ENCODE measurements at places on chromosomes 3 and 15. TPM values are rescaled to one million over a fixed set of nuclear protein-coding genes. Genes with fewer than 3 reads are reported as not detected.

PDIA5 gene
- total RNA-seq, result 21.3 TPM

CTXND1 gene
- 0.11 TPM for total RNA-seq

TP63 gene
- not detected for total RNA-seq

THBS1 gene
- 725 TPM for total RNA-seq

DYNC1LI1 gene
- 22.1 TPM for total RNA-seq

SKOR1 gene
- total RNA-seq, result not detected

EFCC1 gene
- 3.6 TPM for total RNA-seq

NR2E3 gene
- not detected for total RNA-seq

EPHA6 gene
- not detected for total RNA-seq

- H3K4me1 ChIP-seq, result peaks cover 11% of the 10 kb centered on the region
- H3K4me3 ChIP-seq, result peak overlapping the region; percentile 94
- H3K36me3 ChIP-seq, result no peaks in the 10 kb centered on the region
- H3K27me3 ChIP-seq, result no peaks in the 10 kb centered on the region
Observed at GRCh38 chr3:107525644-107526305, 3.0 kb downstream of the BBX start.

DNA sequence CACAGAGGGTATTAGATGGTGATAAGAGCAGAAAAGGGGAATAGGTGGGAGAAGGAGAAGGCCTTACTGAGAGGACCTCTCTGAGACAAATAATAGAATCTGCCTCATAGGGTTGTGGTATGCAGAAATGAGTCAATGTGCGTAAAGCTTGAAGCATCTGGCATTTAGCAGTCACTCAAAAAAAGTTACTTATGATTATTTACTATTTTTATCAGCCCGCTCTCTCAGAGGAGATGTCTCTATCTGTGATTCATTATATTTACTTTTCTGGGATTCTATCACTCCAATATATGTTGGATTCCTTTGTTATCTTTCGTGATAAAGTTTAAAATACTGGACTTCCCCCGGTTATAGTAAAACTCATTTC, 4.6 kb upstream of the TM4SF1 start:
- H3K36me3 ChIP-seq, result no peaks in the 10 kb centered on the region
- no peak for DNase-seq
- H3K4me1 ChIP-seq, result peaks cover 32% of the 10 kb centered on the region
- H3K4me3 ChIP-seq, result no peak overlapping the region
- peak overlapping the region; percentile 16 for H3K27ac ChIP-seq

- no peaks in the 10 kb centered on the region for H3K27me3 ChIP-seq
- DNase-seq, result no peak
- no peak overlapping the region for H3K4me3 ChIP-seq
Observed at GRCh38 chr15:80892414-80892813, 97.2 kb downstream of the MESD start.

GRCh38 chr3:27813255-27813654, 91.1 kb upstream of the EOMES start:
- no peaks in the 10 kb centered on the region for H3K4me1 ChIP-seq
- no peak for DNase-seq
- no peaks in the 10 kb centered on the region for H3K27me3 ChIP-seq
- no peak overlapping the region for H3K4me3 ChIP-seq
- H3K36me3 ChIP-seq, result no peaks in the 10 kb centered on the region

- no peak overlapping the region for H3K4me3 ChIP-seq
- no peak for DNase-seq
- H3K36me3 ChIP-seq, result no peaks in the 10 kb centered on the region
- H3K27me3 ChIP-seq, result no peaks in the 10 kb centered on the region
Observed at GRCh38 chr15:39361497-39361896, 219.4 kb upstream of the THBS1 start.

DNA sequence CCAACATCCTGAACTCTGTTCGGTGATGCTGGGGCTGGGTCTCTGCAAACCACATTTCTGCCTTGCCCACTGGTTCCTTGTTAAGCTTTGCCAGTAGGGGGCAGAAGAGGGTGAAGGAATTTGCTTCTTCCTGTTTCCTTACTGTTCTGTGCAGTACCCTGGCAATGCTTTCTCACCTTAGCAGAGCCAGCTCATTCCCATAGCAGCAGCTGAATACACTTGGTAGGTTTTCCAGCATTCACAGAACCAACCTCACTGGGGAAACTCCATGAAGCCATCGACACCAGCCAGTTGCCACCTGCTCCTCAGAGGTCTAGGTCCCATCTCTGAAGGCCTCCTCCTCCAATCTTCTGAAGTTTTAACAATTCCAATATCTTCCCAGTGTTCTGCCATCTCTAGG, 308.4 kb downstream of the PDCD6IP start:
- no peaks in the 10 kb centered on the region for H3K36me3 ChIP-seq
- no peaks in the 10 kb centered on the region for H3K27me3 ChIP-seq
- no peaks in the 10 kb centered on the region for H3K4me1 ChIP-seq
- no peak for DNase-seq
- H3K4me3 ChIP-seq, result no peak overlapping the region

- H3K36me3 ChIP-seq, result no peaks in the 10 kb centered on the region
- no peak for DNase-seq
- H3K4me3 ChIP-seq, result no peak overlapping the region
- no peaks in the 10 kb centered on the region for H3K4me1 ChIP-seq
Observed at GRCh38 chr15:61742591-61742990, 317.7 kb downstream of the VPS13C start.

- H3K4me1 ChIP-seq, result no peaks in the 10 kb centered on the region
- no peaks in the 10 kb centered on the region for H3K27me3 ChIP-seq
- no peak for DNase-seq
- no peak overlapping the region for H3K4me3 ChIP-seq
Observed at GRCh38 chr3:163632722-163633121, 1445.6 kb downstream of the SI start.

GRCh38 chr15:61281328-61281727, 52.2 kb upstream of the RORA start:
- H3K4me3 ChIP-seq, result no peak overlapping the region
- no peaks in the 10 kb centered on the region for H3K36me3 ChIP-seq
- DNase-seq, result no peak
- H3K27me3 ChIP-seq, result no peaks in the 10 kb centered on the region
- H3K4me1 ChIP-seq, result no peaks in the 10 kb centered on the region

- no peak overlapping the region for H3K27ac ChIP-seq
- peaks cover 3% of the 10 kb centered on the region for H3K4me1 ChIP-seq
- no peak for DNase-seq
- H3K27me3 ChIP-seq, result no peaks in the 10 kb centered on the region
- no peaks in the 10 kb centered on the region for H3K36me3 ChIP-seq
Observed at GRCh38 chr3:194475978-194476377, 10.8 kb downstream of the ATP13A3 start.

DNA sequence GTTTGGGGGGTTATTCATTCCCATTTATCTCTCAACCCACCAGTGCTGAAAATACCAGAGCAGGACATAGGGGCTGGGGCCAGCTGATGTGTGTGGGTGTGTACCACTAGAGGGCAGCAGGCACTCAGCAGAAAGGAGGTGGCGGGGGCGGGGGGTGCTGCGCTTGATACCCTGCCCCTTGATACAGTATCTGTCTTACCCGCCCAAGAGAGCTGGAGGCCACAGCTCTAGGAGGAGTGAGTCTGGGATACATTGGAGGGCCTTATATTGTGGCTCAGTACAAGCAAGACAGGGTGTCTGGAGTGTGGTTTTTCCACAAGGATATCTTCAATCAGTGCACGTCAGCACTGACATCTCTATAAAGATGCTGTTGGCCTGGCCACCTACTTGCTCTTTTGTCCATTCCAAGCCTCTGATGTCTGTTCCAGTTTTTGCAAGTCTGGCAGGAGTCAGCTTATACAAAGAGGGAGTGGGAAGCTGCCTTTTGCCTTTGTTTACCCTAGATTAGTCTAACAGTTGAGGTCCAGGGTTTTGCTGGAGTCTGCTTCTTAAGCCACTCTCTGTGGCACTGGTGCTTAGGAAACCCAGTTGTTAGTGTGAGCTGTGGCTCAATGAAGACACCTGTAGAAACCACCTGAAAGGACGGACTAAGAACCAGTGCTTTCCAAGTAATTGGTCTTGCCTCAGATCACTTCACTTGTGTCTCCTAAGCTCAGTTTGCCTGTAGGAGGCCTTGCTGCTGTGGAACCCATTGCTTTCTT, 1.5 kb upstream of the RBM15B start:
- H3K4me1 ChIP-seq, result peaks cover 57% of the 10 kb centered on the region
- no peak overlapping the region for H3K4me3 ChIP-seq
- DNase-seq, result peak; percentile 72
- peaks cover 27% of the 10 kb centered on the region for H3K36me3 ChIP-seq
- H3K27ac ChIP-seq, result peak overlapping the region; percentile 11

GRCh38 chr3:23728601-23729117, 77.1 kb upstream of the UBE2E1 start:
- no peaks in the 10 kb centered on the region for H3K27me3 ChIP-seq
- H3K27ac ChIP-seq, result no peak overlapping the region
- no peaks in the 10 kb centered on the region for H3K4me1 ChIP-seq
- H3K36me3 ChIP-seq, result no peaks in the 10 kb centered on the region
- no peak overlapping the region for H3K4me3 ChIP-seq

- no peaks in the 10 kb centered on the region for H3K36me3 ChIP-seq
- no peak overlapping the region for H3K4me3 ChIP-seq
- peak overlapping the region; percentile 46 for H3K27ac ChIP-seq
- H3K4me1 ChIP-seq, result peaks cover 2% of the 10 kb centered on the region
- no peak for DNase-seq
Observed at GRCh38 chr3:177374323-177374722, 177.0 kb upstream of the TBL1XR1 start.

DNA sequence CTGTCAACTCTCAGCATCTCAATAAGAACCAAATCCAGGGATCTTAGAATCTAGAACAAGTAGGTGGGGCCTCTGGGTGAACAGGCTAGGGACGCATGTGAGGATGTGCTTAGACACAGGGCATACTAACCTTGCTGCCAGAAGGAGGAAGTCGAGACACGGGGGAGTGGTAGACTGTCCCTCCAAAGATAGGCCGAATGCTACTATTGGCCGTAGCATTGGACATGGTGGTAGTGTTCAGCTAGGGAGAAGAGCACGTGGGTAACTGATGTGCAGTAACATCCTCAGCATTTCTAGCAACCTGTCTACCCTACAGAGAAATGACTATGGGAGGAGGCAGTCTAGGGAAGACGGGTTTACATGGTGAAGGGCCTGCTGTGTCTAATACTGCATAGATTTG, 15.6 kb downstream of the RCCD1 start:
- peaks cover 9% of the 10 kb centered on the region for H3K36me3 ChIP-seq
- no peaks in the 10 kb centered on the region for H3K27me3 ChIP-seq
- H3K4me3 ChIP-seq, result no peak overlapping the region
- H3K27ac ChIP-seq, result no peak overlapping the region
- H3K4me1 ChIP-seq, result no peaks in the 10 kb centered on the region

DNA sequence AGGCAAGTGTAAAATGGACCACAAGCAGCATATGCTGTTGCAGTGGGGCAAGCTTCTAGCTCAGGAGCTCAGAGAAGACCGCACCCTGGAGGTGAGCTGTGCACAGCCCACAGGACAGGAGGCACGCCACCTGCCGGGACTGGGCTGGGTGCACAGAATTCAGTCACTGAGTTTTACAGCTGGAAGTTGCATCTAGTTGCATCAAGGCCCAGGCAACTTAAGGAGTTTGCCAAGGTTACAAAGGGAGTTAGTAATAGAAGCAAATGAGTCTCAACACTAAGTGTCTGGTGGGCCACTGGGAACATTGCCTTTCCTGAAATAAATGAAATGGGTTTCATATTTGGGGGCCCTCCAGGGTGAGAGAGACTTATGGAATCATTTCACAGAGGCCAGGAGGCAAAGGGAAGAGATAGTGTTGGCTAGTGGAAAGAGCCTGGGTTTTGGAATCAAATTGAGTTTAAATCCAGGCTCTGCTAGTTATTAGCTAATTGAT, 36.0 kb upstream of the TIMP4 start:
- DNase-seq, result no peak
- no peaks in the 10 kb centered on the region for H3K36me3 ChIP-seq
- H3K4me3 ChIP-seq, result no peak overlapping the region
- H3K4me1 ChIP-seq, result peaks cover 10% of the 10 kb centered on the region
- no peaks in the 10 kb centered on the region for H3K27me3 ChIP-seq

GRCh38 chr15:101827257-101827656, 15.3 kb downstream of the OR4F15 start:
- no peaks in the 10 kb centered on the region for H3K36me3 ChIP-seq
- H3K4me1 ChIP-seq, result no peaks in the 10 kb centered on the region
- no peak for DNase-seq
- no peak overlapping the region for H3K4me3 ChIP-seq
- no peak overlapping the region for H3K27ac ChIP-seq

DNA sequence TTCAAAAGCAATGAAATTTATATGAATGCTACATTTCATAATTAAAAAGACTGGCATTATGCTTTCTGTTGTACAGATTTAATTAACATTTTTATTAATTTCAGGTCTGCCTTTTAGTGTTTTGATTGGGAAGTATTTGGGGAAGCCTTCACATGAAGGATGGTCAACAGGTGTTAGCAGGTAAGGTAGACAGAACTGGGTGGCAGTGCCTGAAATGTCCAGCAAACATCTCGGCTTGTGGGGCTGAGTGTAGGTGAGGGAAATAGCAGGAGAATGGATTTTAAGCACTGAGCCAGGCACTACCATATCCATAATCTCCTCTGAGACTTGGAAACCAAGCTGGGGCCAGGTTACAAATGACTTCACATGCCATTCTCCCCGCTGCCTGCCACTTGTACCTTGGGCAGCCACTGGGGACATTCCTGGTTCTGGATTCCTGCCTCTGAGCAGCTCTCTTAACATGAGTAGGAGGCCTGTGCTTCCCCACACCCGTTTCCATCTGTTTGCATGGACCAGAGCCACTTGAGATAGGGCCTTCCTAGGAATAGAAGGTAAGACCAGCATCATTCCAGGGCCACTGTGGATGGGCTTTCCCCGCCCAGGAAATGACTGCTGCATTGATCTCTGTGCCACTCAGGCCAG, 125.9 kb upstream of the HES1 start:
- H3K36me3 ChIP-seq, result no peaks in the 10 kb centered on the region
- DNase-seq, result no peak
- no peaks in the 10 kb centered on the region for H3K4me1 ChIP-seq
- no peaks in the 10 kb centered on the region for H3K27me3 ChIP-seq
- H3K4me3 ChIP-seq, result no peak overlapping the region

DNA sequence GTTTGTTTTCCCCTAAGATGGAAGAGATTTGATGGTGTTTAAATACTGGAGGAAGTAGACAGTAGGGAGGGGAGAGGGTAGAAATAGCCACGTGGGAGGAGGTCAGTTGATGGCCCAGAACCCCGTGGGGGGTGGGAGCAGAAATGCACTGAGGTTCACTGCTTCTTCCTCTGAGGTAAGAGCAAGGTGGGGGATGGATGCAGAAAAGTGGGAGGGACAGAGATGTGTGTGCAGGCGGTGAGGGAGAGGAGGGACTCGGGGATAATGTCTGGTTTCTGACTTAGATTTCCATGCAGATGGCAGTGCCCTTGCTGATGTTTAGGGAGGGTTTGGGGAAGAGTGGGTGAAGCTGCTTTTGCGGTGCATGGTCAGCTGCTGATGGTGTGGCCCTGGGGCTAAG, 102.9 kb downstream of the ARNT2 start:
- H3K4me1 ChIP-seq, result no peaks in the 10 kb centered on the region
- H3K4me3 ChIP-seq, result no peak overlapping the region
- no peak overlapping the region for H3K27ac ChIP-seq
- no peaks in the 10 kb centered on the region for H3K36me3 ChIP-seq

Measured in ascending aorta (tissue), 2 donors.